Activated naive CD8-positive, alpha-beta T cell treated with anti-CD3 and anti-CD28 coated beads, Interleukin-2, amount 50 U/mL, for 24 hours (primary cell): ENCODE measurements at places on chromosomes 3 and 15.

- DNase-seq = no peak
These were observed 10.7 kb upstream of the CHSY1 start for GRCh38 chr15:101262551-101262950.

- DNase-seq = no peak
These were observed 101.0 kb downstream of the CHL1 start for GRCh38 chr3:297585-297984.

GRCh38 chr3:133488785-133489367 is 84.6 kb upstream of the CDV3 start:
- DNase-seq = no peak

DNA sequence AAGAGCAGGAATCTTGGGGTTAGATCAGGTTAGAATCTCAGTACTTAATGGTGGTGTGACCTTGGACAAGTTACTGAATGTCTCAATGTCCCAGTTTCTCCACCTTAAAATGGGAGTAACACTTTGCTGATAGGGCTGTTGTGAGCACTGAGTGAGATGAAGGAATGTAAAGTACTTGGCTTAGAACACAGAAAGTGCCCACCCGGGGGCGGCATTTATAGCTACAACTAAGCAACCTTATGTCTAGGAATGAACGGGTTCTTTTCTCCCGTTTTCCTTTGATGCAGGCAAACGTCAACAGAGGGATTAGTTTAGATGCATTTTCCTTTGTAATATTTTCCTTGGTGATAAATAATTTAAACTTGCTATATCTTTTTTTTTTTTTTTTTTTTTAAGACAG is 176.6 kb downstream of the USP13 start:
- no peak for DNase-seq

DNA sequence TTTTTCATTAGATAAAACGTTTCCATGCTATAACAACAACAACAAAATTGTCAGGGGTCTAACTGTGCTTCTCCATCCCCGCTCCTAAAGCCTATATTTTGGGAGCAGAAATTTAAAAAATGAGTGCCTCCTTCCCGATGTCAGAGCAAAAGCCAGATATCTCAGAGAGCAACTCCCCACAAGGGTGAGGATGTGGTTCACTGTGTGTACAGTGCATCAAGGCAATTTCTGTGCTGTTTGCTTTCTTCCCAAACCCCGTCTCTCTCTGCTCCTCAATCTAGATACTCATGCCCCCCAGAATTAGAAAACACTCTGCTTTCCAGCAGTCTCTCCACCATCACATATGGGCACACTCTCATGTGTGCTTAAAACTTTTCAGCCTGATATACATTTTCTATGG is 76.7 kb upstream of the MBNL1 start:
- DNase-seq = no peak

DNA sequence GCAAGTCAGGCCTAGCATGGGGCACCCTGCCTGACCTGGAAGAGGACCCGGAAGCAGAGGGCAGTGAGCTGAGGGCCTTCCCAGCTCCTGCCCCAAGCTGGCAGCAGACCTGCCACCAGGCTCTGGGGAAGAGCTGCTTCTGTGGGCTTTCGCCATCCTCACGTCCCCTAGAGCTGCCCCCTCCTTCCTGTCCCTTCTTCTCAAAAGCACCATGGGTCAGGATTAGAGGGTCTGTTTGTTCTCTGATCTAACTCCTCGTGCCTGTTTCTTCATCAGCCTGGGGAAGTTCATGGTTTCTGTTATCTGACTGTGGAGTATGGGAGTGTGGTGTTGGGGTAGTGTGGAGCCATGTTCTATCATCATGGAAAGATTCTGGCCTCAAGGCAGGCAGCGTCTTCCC is 58.4 kb upstream of the POLG start:
- DNase-seq = no peak

DNA sequence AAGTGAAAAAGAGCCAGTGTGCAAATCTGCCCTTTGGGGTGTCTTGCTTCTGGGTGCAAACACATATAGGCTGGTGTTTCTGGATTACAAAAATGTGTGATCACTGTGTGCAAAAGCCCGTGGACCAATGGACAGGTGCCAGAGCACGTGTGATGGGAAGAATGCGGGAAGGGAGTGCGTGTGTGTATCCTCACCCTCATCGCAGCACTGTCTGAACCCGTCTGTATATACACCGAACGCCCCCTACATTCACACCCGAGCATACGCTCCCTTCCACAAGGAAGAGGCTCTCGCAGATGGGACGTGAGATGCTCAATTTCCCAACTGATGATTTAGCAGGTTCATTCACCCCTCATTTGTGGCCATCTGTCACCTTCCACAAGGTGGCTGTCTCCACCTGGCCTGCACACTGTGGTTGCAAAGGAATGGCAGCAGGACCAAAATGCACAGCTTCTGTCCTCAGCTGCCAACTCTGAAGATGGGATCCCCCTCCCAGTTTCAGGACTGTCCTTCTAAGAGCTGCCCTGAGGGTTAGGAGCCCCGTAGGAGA is 19.4 kb upstream of the SLC6A1 start:
- DNase-seq = no peak

GRCh38 chr3:143428294-143428693 is 308.7 kb downstream of the CHST2 start:
- DNase-seq = no peak

DNA sequence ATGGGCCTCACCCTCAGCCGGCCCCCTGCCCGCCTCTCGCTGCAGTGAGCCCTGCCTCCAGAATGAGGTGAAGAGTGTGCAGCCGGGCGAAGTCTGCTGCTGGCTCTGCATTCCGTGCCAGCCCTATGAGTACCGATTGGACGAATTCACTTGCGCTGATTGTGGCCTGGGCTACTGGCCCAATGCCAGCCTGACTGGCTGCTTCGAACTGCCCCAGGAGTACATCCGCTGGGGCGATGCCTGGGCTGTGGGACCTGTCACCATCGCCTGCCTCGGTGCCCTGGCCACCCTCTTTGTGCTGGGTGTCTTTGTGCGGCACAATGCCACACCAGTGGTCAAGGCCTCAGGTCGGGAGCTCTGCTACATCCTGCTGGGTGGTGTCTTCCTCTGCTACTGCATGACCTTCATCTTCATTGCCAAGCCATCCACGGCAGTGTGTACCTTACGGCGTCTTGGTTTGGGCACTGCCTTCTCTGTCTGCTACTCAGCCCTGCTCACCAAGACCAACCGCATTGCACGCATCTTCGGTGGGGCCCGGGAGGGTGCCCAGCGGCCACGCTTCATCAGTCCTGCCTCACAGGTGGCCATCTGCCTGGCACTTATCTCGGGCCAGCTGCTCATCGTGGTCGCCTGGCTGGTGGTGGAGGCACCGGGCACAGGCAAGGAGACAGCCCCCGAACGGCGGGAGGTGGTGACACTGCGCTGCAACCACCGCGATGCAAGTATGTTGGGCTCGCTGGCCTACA is 8.5 kb downstream of the GRM2 start:
- DNase-seq = no peak

GRCh38 chr3:153138276-153139210 is 23.5 kb upstream of the RAP2B start:
- DNase-seq = peak; percentile 58

GRCh38 chr3:101828691-101829436 is 20.4 kb upstream of the NFKBIZ start:
- DNase-seq = peak; percentile 58
